ENCODE measurements at places on chromosomes 6 and 20.

GRCh38 chr6:45507186-45507585 is 129.5 kb upstream of the SUPT3H start:
- peak; percentile 28 for DNase-seq

GRCh38 chr6:142413111-142413510 is 111.3 kb downstream of the ADGRG6 start:
- no peak for DNase-seq

DNA sequence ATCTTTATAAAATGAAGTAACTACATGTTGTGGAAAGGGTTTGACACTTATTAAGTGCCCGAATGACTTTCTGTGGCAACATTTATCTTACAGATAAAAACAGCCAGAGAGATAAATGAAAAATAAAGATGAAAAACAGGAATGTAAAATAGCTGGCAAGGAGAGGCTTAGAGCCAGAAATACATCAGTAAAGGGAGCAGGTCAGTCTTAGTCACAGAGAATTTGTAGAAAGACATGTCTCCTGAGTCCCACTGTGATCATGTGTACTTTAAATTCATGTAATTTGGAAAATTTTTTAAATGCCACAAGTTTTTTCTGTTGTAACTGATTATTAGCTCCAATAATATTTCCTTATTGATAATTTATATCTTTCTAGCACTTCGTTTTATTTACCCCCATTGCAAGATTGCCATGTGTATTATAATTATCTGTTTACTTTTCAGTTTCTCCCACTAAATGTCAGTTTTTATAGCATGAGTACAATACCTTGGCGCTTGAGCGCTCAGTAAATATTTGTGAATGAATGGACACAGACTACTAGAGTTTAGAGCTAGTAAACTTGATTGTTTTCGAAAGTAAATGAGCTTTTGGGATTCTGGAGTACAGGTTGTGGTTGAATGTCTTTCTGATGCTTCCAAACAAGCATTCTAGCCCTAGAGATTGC is 15.2 kb downstream of the TAB2 start:
- no peak for DNase-seq

GRCh38 chr6:131292145-131292938 is 157.1 kb downstream of the AKAP7 start:
- DNase-seq, result no peak

DNA sequence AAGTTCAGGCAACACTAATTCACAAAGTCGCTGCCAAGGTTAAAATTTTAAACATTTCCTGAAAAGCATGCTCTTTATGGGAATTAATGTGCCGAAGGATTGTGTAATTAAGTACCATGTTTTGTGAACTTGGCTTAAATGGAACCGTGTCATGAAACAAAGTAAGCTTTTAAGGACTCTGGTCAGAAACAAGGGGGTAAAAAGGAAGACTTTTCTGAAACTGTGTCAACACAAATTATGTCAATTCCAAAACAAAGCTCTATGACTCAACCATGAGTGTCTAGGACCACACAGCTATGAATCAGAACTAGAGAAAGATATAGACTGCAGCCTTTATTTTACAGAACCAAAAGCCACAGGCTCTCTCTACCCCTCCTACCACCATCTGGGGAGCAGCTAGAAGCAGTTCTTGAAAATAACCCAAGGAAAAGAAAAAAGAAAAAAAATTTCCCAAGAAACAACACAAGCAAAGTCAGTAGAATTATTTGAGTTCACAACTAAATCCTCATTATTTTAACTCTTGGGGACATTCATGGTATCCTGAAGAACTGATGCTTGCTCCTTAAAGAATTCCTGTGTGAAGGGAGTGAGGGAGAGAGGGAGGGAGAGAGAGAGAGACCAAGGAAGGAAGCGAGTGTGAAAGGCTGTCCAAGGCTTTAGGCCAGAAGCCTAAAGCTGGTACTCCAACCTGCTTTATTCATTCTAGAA is 81.9 kb downstream of the ZMYND8 start:
- DNase-seq, result peak; percentile 62

Measured in LoVo (cell line).